Activated T-helper 9 cell treated with anti-CD3 and anti-CD28 coated beads, Interleukin-2, amount 50 U/mL, for 16 hours (primary cell): ENCODE measurements at places on chromosomes 2 and 18.

DNA sequence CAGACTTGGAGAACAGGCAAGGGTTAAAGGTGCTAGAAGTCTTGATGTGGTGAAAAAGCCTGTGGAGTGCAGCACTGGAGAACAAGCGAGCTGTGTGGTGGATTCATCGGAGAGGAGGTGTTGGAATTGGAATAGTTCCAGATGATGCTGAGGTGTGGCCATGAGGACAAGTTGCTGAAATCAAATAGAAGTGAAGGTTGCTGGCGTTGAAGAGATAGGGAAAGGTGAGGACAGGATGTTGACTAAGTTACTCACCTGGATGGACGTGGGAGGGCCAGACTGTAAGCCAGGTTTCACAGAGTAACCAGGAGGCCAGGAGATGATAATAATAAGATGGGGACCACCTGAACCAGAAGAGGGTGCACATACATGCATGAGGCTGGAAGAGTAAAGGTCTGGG, 173.4 kb downstream of the DIS3L2 start:
- no peak for DNase-seq

DNA sequence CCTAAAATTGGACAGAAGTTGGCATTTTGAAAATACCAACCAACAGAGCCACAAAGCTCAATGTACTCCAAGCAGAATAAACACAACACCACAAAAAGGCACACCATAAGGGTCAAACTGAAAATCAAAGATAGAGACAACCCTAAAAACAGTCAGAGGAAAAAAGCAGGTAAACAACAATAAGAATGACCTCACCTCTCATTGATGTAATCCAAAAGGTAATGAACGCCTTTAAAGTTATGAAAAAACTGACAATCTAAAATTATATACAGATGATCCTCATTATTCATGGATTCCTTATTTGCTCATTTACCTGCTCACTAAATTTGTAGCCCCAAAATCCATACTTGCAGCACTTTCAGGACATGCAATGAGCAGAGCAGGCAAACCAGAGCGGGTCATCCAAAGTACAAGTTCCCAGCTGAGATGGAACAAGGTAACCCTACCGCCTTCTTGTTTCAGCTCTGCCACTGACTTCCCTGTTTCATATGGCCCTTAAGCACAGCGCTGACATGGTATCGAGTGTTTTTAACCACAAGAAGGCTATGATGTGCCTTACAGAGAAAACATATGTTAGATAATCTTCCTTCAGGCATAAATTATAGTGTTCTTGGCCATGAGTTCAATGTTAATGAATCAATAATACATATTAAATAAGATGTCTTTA, 17.0 kb downstream of the RTN4 start:
- DNase-seq = no peak

GRCh38 chr2:16656784-16657391, 8.7 kb downstream of the CYRIA start:
- no peak for DNase-seq

DNA sequence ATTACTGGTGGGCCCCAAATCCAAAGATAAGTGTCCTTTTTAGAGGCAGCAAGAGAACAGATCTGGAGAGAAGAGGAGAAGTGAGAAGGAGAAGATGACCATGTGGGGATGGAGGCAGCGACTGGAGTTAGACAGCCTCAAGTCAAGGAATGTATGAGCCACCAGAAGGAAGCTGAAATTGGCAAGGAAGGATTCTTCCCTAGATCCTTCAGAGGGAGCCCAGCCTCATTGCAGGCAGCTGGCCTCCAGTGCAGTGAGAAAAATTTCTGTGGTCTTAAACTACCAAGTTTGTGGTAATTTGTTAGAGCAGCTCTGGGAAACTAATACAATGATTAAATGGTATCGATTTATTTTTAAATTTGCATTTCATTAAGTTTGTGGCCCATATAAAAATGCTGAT, 167.9 kb downstream of the NCKAP5 start:
- no peak for DNase-seq

DNA sequence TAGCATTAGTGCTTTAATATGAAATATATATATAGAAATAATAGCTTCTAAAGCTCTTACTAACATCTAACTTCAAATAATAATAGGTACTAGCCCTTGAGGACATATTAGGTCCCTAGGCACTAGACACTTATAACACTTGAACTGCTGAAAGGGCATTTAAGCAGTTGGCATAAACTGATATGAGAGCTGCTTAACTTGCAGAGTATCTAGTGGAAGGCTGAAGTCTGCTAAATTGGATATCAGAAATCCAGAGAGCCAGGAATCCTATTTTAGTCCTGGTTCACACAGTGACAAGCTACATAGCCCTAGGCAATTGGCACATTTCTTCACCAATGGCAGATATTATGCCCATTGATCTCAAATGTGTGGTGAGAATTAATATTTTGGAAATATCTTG, 326.9 kb upstream of the UBE2E3 start:
- no peak for DNase-seq

DNA sequence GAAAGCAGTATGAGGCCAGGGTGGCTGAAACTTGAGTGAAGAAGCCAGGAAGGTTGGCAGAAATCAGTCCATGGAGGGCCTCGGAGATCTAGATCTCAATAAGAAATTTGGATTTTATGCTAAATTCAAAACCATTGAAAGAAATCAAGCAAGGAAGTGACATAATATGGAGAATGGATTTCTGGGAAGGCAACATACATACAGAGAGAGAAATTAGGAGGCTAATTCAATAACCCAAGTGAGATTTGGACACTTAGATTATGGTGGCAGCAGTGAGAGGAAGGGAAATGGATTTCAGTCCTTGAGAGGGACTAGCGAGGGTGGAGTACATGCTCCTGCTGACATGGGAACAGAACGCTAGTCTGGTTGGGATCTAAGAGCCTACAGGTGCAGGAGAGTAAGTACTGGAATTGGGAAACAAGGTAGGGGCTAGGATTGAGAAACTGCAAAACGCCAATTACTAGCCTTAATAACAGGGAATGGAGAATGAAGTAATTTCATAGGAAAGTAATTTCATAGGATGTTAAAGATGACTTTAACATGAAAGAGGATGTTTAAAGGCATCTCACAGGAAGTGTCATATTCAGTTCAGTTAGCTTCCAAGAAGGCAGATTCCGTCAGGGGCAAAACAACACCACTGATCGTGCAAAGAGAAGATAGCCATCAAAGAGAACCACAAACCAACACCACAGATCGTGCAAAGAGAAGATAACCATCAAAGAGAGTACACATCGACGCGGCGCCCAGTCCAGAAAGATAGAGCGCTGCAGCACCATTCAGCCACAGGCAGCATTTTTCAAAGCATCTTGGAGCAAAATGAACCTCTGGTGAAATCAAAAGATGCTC, 27.2 kb downstream of the CDKL4 start:
- peak; percentile 33 for DNase-seq

DNA sequence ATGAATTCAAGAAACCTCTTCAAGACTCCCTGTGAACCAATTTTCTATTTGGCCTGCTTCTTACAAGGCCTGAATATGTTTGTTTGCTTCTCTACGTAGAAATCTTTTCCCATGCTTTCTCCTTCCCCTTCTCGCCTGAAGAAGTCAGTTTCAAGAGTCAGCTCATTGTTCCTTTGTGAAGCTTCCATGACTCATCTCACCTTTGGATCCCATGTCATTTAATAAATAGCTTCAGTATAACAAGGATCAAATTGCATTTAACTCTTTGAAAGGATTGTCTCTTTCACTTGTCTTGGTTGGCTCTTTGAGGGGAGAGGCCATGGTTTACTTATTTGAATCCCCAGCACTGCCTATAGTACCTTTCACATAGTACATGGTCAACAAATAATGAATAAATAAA, 28.4 kb downstream of the CPS1 start:
- DNase-seq = no peak

DNA sequence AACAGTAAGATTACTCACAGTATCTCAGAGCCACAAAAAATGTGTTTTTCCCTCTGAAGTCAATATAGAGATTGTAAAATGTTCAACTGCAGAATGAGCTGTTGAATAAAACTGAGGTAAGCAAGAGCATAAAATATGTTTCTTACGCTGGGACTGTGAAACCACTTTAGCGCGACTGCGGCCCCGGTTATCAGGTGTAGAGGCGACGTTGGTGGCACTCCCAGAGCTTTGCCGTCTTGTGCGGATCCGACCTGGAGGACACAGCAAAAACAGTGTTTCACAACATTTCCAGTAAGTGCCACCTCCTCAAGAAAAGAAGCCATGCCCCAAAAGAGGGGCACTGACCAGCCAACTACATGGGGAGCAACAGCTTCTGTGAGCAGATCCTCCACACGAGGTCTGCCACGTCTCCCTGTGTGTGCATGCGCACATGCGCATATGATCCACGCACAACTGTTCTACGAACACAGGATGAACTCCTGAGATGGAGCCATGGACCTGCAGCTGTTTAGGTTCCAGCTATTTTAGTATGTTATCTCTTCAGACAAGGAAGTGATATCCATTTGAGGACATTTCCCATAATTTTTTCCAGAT, 100.7 kb upstream of the RNU4ATAC start:
- DNase-seq = no peak
